ENCODE measurements at places on chromosomes 11 and 22.

DNA sequence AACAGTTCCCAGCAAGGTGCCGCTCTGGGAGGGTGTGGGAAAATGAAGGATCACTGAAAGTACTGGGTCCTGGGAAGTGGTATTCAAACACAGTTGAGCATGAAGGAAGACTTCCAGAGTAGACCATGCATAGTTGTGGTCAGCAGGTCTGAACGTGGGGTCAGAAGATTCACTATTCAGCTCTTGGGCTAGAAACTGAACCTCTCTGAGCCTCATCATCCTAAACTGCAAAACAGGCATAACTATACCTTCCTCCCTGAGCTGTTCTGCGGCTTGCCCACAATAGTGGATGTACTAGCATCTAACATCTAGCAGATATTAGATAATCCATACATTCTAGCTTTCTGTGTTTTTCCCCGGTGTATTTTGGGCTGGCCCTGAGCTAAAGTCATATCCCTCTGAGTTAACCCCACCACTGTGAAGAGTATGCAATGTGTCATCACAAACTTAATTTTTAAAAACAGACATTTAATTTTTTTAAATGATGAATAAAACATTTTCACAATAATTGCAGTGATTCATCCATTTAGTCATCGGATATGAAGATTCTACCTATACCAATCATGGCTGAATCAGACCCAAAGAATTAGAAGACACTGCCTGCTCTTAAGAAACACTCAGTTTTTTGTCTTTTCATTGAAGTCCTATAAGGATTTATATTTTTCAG lies 179.1 kb downstream of the BLID start:
- DNase-seq = peak; percentile 55

DNA sequence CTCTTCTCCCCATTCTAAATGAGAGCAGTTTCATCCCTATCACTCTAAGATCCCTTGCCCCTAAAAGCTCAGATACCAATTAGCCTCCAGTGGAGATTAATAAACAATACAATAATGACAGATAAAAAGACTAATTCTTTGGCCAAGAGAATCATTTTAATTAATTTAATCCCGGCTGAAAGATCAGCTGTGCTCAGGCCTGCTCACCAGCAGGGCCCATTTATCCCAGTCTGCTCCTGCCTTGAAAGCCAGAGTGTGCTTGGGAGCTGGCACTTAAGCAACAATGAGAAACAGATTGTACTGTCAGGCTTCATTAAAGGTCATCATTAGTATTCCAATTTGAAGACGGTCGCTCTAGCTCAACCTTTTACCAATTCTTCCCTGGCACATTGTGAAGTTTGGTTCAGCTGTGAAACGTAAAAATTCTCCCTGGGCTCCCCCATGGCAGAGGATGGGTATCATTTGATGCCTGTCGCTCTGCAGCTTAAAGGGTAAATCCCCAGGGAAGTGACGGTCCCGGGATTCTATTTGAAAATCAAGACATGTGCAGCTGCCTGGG lies 36.1 kb upstream of the HTATIP2 start:
- DNase-seq = no peak

DNA sequence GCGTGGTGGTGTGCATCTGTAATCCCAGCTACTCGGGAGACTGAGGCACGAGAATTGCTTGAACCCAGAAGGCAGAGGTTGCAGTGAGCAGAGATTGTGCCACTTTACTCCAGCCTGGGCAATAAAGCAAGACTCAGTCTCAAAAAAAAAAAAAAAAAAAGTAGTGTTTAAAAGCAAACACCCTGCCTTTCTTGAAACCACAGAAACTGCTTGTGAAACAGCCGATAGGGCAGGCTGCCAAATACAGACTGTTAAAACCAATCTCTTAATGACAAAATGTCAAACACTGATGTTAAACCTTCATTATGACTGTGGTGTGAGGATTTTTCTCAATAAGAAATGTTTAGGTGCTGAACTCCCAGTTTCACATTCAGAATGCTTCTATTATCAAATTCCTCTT lies 27.3 kb downstream of the MARK2 start:
- DNase-seq = peak; percentile 57

DNA sequence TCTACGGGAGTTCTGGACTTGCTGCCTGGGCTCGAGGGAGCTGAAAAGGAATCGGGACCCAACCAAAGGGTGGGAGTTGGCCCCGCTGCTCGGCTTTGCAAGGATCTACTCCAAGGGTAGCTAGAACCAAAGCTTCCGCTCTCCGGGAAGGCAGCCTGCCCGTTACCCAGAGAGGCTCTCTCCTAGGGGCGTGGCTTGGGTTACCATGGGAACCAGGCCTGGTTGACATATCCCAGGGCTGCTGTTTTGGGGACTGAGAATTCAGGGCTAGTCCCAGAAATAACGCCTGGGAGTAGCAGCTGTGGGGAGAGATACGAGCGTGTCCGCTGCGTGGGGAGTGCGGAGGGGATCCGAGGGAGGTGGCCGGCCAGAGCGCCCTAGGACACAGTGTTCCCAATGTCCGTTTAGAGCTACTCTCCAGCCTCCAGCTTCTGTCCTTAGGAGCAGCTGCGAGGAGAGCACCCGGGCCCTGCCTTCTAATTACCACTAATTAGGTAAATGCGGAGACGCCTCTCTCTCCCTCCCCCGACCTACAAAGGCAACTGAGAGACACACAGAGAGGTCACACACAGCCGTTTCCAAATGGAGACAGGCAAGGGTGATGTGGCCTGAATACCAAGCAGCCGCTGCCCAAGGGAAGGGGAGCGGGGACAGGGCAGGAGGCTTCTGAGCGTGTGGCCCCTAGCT lies 141.6 kb upstream of the CADM1 start:
- no peak for DNase-seq

GRCh38 chr22:22712092-22712658 lies 67.8 kb downstream of the GGTLC2 start:
- DNase-seq = no peak

- DNase-seq = no peak
Observed at GRCh38 chr22:28239941-28240340, 320.9 kb upstream of the PITPNB start.

DNA sequence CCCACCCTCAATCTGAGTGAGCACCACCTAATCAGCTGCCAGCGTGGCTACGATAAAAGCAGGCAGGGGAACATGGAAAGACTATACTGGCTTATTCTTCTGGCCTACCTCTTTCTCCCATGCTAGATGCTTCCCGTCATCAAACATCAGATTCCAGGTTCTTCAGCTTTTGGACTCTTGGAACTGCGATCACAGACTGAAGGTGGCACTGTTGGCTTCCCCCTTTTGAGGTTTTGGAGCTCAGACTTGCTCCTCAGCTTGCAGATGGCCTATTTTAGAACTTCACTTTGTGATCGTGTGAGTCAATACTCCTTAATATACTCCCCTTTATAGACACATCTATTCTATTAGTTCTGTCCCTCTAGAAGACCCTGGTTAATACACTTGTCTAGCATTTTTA lies 543.7 kb upstream of the RAG2 start:
- no peak for DNase-seq

DNA sequence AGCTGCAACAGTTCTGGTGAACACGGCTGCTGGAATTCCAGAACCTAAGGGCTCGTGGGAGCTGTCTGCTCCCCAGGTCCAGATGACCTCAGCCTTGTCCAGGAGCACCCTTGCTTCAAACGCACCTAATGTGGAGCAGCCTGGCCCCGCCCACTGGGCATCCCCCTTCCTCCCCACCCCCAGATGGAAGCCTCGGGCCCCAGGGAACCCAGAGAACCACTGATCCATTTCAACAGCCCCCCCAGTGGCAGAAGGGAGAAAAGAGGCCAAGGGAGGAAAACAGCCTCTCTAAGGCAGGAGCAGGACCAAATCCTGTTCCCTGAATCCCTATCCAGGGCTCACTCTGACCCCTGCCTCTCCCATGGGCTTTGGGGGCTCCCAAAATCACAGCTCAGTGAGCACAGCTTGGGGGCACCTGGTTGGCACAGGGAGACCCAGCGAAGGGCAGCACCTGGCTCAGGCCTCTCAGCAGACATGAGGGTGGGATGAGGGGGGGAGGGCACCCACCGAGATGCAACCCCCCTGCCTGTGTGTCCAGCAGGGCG lies 1.2 kb downstream of the CYTH4 start:
- no peak for DNase-seq

DNA sequence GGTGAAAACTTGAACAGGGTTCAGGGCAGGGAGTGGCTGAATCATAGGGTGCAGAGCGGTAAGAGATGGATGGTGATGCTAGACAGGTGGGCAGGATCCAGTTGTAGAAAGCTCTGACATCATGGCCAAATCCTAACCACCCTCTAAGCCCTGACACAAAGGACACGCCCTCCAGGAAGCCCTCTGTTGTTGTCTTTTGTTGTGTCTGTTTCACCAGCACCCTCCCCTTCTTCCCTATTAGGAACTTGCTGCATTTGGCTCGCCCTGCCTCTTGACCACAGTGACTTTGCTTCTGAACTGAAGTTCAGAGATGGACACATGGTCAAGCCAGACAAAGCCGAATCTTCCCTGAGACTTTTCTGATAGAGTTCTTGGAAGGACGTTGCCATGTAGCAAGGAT lies 14.2 kb upstream of the APOL6 start:
- DNase-seq = no peak

- no peak for DNase-seq
Observed at GRCh38 chr11:126246636-126247035, 22.1 kb downstream of the SRPRA start.

GRCh38 chr11:17922416-17922788 lies 90.4 kb downstream of the SERGEF start:
- DNase-seq = no peak

DNA sequence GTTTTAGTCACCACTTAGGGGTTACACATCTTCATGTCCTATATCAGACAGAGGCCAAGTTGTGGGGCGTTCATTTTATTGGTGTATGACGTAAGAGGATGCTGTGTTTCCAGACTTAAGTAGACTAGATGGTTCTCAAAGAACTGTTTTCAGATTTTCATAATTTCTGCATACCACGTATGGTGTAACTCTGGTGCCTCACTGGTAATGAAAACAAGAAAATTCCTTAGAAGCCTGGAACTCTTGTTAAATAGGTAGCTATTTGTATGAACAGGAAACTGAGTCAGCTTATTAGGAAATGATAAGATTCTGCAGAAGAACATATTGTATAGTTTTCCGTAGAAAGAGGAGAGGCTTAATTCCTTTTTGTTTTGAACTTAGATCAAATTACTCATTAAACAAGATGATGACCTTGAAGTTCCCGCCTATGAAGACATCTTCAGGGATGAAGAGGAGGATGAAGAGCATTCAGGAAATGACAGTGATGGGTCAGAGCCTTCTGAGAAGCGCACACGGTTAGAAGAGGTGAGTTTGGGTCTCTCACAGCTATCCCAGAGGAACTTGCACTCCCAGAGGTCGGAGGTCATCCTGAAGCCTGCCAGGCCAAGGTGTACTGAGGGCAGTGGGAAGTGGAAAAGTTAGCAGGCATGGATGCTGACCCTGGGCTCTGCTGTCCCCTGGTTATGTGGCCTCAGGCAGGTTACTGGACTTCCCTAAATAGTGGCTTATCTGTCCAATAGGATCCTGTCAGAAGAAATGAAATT lies 3.9 kb downstream of the CDC45 start:
- DNase-seq = no peak

DNA sequence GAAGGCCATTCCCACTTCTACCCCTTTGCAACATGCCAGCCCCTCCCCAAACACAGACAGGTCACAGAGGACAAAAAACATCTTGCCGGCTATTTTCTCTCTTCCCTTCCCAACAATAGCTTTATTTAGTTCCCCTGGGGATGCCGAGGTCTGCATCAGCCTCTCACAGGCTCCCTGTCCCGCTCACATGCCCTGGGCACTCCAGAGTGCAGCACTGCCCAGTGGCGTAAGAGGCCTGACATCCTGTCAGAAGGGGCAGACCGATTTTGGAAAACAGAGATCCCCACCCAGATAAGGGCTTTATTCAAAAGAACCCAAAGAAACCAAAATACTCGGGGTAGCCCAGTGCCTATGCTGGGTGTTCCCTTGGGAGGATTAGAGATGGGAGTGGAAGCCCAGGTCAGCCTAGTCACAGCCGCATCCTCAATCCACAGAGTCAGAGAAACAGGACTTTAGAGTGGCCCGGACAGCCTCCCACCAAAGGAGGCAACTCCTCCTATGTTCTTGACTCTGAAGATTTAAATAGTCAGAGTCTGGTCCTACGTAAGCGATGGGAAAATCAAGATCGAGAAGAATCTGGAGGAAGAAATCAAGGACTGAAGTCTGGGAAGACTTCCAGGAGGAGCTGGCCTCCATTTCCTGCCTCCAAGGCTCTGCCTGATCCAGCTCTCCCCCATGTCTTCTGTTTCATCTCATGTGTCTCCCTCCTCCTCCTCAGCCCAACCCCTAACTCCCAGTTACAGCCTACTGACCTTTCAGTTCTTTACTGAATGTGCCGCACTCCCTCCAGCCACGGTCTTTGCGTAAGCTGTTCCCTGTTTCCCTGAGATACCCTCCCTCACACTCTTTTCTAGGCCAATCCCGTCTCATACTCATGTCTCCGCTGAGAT lies 129.3 kb downstream of the FBXO7 start:
- DNase-seq = peak; percentile 69

GRCh38 chr11:73200256-73200655 lies 17.8 kb upstream of the P2RY2 start:
- no peak for DNase-seq

GRCh38 chr22:37167176-37167980 lies 17.7 kb upstream of the IL2RB start:
- no peak for DNase-seq

DNA sequence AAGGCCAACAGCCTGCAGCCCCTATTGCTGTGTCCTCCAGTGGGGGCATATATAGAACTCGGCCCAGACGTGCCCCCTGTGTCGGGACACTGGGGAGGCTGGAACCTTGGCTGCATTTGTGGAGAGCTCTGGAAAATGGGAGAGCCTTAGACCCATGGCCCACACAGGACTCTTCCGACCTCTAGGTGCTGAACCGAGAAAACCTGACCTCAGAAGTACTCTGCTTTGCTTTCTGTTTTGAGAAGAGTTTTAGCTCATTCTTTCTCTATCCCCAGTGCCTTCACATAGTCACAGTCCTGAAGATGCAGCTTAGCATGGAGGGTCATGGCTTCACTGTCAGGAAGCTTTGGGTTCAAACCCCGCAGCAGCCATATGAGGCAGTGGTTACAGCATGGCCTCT lies 271.8 kb upstream of the B3GAT1 start:
- no peak for DNase-seq

DNA sequence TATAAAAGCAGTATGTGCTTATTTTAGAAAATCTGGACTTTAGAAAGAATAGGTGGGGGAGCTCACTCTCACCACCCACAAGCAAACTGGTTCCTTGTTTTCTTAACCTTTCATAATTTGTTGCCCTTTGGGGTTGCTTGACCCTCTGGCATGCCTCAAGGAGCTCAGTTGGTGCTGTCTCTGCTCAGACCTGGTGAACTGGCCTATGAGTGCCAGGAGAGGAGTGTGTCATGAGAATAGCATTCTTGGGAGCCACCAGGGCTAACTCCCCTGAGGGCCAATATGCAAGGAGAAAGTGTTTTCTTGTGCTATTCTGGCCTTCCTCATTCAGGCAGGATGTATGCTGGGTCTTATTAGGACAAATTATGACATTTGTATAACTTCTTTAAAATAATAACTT lies 21.0 kb upstream of the AMOTL1 start:
- DNase-seq = peak; percentile 79

GRCh38 chr22:19223617-19224016 lies 45.1 kb upstream of the SLC25A1 start:
- DNase-seq = no peak
